ENCODE measurements at places on chromosomes 7 and 10.

DNA sequence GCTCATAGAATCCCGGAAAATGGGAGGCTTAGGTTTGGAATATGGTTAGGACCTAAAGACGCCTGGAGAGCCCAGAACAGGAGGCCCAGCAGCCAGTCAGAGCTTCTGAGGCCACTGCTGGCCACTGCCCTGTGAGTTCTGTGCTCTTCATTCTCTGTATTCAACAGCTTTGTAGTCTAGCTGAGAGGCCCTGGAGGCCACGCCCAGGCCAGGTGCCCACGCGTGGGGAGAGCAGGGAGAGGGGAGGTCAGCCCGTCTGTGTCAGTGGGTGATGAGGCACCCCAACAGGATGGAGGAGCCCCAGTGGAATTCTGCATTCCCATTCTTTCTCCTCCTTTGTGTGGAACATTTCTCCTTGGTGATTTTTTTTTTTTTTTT is 29.1 kb downstream of the IL15RA start:
- DNase-seq = no peak

DNA sequence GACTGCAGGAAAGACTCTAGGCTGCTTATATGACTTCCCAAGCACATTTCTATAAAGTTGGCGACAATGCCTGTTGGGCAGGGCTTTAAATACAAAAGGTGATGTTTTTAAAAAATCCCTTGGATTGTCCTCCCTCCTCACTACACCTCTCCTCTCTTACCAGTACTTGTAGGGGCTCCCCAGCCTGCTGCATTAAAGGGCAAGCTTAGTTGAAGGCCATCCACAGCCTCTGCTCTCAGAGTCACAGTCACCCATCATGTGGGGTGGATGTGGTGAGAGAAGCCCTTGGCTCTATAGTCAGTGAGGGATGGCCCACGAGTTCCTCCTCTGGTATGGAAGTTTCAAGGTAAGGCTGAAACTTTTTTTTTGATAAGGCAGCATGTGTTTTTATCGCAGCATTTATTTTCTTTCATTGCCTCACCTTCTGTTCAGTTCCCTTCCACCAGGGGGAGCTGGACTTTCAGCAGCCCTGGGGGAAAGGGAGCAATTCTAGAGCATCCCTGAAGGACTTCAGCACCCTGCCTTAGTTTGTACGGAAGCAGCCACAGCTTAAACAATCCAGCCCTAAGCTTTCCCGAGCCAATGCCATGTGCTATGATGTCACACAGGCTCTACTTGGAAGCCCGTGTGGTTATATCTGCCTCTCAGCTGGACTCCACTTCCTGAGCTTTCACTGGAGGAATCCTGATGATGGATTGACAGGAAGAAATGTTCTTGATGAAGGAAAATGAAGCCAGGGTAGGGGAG is 131.9 kb downstream of the CALCR start:
- no peak for DNase-seq

- DNase-seq = no peak
These were observed 88.0 kb downstream of the RAPGEF5 start for GRCh38 chr7:22268884-22269421.

- no peak for DNase-seq
These were observed 98.9 kb downstream of the WDR11 start for GRCh38 chr10:120950051-120950561.

DNA sequence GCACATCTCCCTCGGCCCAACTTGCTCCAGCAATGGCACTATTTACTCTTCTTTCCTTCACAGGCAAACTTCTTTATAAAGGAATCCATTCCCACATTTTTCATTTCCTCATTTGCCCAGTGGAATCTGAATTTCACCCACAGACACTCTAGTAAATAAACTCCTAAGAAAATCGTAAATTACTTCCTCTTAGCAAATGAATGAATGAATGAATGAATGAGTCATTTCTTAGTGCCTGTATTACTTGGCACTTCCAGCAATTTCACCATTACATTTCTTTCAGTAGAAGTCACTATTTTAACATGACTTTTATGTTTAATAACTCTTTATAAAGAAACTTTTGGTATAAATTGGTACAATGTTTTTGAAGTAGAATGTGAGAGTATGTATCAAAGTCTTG is 55.7 kb downstream of the DDC start:
- no peak for DNase-seq

- DNase-seq = no peak
These were observed 34.8 kb upstream of the SH2D4B start for GRCh38 chr10:80502621-80503583.

Measured in GM12892 (cell line).